ENCODE measurements at places on chromosomes 2 and 18. TPM values are rescaled to one million over a fixed set of nuclear protein-coding genes. Genes with fewer than 3 reads are reported as not detected.

GRCh38 chr2:229524799-229525198, 189.6 kb downstream of the DNER start:
- no peak for DNase-seq

GRCh38 chr2:65478498-65479135, 46.2 kb upstream of the SPRED2 start:
- no peak for DNase-seq

DNA sequence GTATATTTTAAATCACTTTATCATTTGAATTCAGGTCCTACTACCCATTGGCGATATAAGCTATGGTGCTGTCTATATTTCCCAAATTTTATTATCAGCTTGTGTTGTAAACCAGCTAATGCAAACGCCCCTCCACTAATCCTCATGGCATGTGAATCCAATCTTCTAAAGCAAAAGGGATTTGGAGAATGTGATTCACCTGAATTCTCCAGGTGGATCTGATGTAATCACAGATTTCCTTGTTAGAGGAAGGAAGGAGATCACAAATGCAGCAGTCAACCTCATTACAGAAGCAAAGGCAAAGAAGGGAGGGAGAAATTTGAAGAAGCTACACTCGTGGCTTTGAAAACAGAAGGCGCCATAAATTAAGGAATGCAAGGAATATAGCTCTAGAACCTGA, 431.1 kb upstream of the CDH19 start:
- no peak for DNase-seq

DNA sequence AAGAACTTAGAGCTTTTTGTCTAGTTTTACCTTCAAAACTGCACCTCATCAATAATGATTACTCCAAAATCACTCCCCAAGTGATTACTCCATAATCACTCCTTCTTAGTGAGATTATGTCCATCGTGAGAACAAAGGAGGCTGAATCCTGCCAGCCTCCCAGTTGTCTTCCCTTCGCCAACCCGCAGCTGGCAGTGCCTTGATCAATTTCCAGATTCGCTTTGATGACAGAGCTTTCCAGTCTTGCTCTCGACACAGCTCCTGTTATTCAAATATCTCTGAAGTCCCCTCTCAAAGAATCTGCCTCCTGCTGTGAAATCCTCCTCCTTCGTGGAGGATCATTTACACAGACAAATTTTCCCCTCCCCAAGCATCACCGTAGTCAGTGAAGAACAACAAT, 237.7 kb downstream of the EIPR1 start:
- no peak for DNase-seq

DNA sequence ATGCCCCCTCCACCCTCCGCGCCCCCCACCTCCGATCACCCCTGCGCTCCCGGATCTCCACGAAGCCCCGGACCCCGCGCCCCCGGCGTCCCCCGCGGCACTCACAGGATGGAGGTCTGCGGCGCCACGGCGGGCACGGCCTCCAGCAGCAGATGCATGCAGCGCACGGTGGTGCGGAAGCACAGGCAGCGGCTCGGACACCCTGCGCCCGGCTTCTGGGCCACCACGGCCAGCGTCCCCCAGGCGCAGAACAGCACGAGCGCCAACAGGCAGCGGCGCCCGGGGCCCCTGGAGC, 217 bp downstream of the PXDN start:
- no peak for DNase-seq

DNA sequence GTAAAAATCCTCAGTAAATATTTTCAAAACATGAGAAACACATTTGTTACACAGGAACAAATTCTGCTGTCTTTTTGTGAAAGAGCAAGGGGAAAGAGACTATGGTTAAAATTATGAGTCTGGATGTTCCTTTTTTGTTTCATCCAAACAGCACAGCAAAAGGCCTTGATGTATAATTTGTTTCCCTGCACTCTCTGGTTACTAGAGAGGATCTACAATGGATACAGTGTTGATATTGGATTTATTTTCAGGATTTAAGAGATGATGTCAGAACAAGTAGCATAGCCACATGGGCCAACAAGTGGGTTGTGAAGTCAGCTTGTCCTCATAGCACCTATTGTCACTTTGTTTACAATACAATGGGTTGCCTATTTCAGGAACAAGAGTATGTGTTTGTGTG, 11.3 kb upstream of the ERBB4 start:
- no peak for DNase-seq

- no peak for DNase-seq
Measured at GRCh38 chr2:231791107-231791506, 4.9 kb downstream of the COPS7B start.

DNA sequence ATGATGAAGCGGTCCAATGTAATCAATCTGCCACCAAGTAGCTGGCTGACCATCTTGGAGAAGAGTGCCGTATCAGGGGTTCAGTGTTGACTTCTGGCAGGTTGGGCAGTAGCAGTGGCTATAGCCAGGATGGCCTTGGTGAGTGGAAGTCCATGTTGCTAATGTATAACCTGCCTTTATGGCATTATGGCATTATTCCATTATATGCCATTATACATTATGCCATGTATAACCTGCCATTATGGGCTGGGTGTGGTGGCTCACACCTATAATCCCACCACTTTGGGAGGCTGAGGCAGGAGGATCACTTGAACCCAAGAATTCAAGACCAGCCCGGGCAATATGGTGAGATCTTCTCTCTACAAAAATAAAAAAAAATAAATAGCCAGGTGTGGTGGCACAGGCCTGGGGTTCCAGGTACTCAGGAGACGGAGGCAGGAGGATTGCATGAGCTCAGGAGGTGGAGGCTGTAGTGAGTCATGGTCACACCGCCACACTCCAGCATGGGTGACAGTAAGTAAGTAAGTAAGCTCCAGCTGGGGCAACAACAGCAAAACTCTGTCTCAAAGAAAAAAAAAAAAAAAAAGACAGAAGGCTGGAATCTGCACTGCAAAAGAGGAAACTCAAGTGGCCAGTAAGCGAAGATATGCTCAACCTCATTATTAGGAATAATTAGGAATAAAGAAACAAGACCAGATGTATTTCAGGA, 24.4 kb upstream of the EMILIN2 start:
- DNase-seq: no peak

- no peak for DNase-seq
Measured at GRCh38 chr2:230050136-230050535, 18.6 kb downstream of the SLC16A14 start.

Gene CAB39
- 9.2 TPM for polyA plus RNA-seq

Gene KCNF1
- not detected for polyA plus RNA-seq

Gene DSG4
- polyA plus RNA-seq: not detected

Gene CDKL4
- not detected for polyA plus RNA-seq

Gene DCDC2C
- polyA plus RNA-seq: not detected

Gene LOXHD1
- not detected for polyA plus RNA-seq
